Large intestine (tissue), 12 donors: ENCODE measurements at places on chromosomes 6 and 20.

GRCh38 chr6:13009461-13009860, 292.9 kb downstream of the PHACTR1 start:
- peaks cover 52% of the 10 kb centered on the region for H3K27me3 ChIP-seq
- H3K4me3 ChIP-seq: no peak overlapping the region
- no peak for DNase-seq
- H3K27ac ChIP-seq: no peak overlapping the region

- no peaks in the 10 kb centered on the region for H3K27me3 ChIP-seq
- no peak overlapping the region for H3K4me3 ChIP-seq
- H3K36me3 ChIP-seq: no peaks in the 10 kb centered on the region
- H3K4me1 ChIP-seq: no peaks in the 10 kb centered on the region
- DNase-seq: no peak
Measured at GRCh38 chr6:40409716-40410397, 177.3 kb downstream of the LRFN2 start.

- H3K4me1 ChIP-seq: no peaks in the 10 kb centered on the region
- H3K27ac ChIP-seq: no peak overlapping the region
- no peaks in the 10 kb centered on the region for H3K27me3 ChIP-seq
- DNase-seq: no peak
Measured at GRCh38 chr6:150915131-150915879, 49.8 kb downstream of the MTHFD1L start.

- H3K4me3 ChIP-seq: no peak overlapping the region
- no peak for DNase-seq
Measured at GRCh38 chr6:167351656-167352345, 26.9 kb downstream of the TTLL2 start.

DNA sequence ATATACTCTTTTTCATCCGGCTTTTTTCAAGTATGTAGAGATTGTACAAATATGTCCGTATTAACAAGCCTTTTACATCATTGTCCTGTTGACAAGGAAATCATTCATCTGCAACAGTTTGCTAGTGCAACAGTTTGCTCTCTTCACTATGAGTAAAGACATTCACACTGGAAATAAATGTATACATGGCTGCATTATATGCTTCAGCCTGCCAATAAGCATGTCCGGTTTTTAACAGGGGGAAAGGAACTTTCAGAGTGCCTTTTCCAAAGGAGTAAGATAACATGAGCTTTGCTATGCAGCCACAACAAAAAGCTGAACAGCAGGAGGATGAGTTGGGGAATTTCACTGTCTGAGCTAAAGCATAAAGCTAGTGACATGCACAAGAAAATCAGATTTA, 99.4 kb upstream of the ADTRP start:
- no peak for DNase-seq
- no peaks in the 10 kb centered on the region for H3K4me1 ChIP-seq

GRCh38 chr6:135044639-135045038, 10.0 kb downstream of the HBS1L start:
- no peak overlapping the region for H3K4me3 ChIP-seq
- DNase-seq: no peak
- H3K27ac ChIP-seq: no peak overlapping the region
- no peaks in the 10 kb centered on the region for H3K4me1 ChIP-seq
- no peaks in the 10 kb centered on the region for H3K27me3 ChIP-seq

- H3K4me1 ChIP-seq: no peaks in the 10 kb centered on the region
- no peak overlapping the region for H3K4me3 ChIP-seq
- H3K27ac ChIP-seq: no peak overlapping the region
- DNase-seq: no peak
Measured at GRCh38 chr20:23596579-23597250, 9.0 kb downstream of the CST9 start.

DNA sequence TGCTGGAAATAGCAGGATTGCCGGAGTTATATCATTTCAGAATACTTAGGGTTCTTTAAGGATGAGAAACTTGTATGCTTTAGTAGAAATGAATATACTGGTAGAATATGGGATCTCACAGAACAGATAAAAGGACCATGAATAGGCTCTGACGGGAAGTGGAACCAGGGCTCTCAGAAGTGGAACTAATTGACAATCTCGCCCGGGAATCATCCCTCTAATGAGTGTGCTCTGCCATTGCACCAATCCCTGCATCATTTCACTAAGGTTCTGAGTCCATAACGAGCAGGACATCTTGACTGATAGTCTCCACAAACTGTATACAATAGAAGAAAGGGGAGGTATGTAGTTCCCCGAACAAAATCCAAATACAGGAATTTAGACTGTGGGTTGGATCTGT, 150.1 kb downstream of the COL9A1 start:
- peaks cover 6% of the 10 kb centered on the region for H3K4me1 ChIP-seq
- no peaks in the 10 kb centered on the region for H3K27me3 ChIP-seq
- no peaks in the 10 kb centered on the region for H3K36me3 ChIP-seq

DNA sequence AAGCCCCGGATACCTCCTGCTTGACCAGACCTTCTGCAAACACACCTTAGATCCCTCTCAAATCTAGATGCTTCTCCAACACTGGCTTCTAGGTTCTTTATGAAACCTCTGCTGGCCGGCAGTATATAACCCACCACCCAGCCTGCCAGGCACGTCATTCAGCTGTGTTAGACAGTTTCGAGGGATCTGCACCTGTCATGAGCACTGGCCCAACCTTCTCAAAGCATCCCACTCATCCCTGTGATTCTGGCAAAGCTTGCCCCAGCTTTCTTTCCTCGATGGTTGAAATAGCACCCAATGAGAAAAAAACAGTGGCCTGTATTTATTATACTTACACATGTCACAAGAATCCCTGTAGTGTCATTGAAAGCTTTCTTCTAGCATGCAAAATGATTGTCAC, 157.8 kb downstream of the MTHFD1L start:
- no peak overlapping the region for H3K4me3 ChIP-seq
- H3K27ac ChIP-seq: no peak overlapping the region
- no peak for DNase-seq

DNA sequence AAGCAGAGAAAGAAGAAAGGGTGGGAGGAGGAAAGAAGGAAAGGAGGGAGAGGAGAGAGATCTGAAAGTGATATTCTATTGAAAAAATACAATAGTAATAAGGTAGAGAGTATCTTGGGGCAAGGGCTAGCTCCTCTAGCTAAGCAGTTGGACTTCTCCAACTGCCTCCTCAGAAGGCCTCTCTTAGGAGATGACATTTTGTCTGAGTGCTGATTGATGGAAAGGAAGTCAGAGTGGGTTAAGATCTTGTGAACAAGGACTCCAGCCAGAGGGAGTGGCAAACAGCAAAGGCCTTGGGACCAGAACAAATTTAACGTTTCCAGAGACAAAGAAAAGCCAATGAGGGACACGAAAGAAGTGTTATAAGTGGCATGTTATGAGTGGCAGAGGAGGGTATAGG, 111.8 kb upstream of the TNFAIP3 start:
- H3K4me1 ChIP-seq: no peaks in the 10 kb centered on the region
- DNase-seq: no peak
- no peak overlapping the region for H3K4me3 ChIP-seq
- H3K27ac ChIP-seq: no peak overlapping the region

DNA sequence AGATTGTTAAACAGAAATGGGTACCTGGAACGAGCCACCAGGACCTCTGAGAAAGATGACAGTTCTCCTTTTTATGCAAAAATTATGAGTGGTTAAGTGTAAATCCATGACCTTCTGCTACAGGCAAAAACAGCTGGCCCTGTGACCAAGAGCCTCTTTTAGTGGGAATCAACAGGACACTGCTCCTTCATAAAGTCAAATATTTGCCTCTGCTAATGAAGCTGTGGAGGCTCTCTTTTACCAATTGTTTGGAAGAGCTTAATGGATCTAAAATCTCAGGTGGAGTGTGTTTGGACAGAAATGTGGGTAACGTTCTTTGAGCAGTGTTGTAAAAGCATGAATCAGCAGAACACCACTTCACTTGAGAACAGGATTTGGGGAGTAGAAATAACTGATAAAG, 117.5 kb upstream of the PCSK2 start:
- H3K27ac ChIP-seq: no peak overlapping the region
- DNase-seq: no peak
- no peaks in the 10 kb centered on the region for H3K36me3 ChIP-seq
- H3K4me1 ChIP-seq: no peaks in the 10 kb centered on the region

- H3K27ac ChIP-seq: no peak overlapping the region
- H3K4me3 ChIP-seq: no peak overlapping the region
- H3K36me3 ChIP-seq: no peaks in the 10 kb centered on the region
- H3K4me1 ChIP-seq: no peaks in the 10 kb centered on the region
- H3K27me3 ChIP-seq: no peaks in the 10 kb centered on the region
- DNase-seq: no peak
Measured at GRCh38 chr6:56146086-56146485, 101.3 kb downstream of the COL21A1 start.

DNA sequence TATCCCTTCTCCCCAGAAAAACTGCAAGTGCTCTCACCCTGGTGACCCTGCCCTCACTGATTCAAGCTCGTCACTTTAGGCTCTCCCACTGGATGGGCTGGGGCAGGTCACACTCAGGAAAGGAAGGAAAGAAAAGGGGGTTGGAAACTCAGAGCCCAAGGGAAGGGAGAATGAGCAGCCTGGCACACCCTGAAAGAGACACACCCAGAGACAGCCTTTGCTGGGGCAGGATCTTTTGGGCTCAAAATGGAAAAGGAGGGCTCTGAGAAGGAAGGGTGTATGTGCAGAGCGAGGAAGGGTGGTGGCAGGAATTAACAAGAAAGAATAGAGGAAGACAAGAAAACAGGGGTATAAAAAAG, 2.5 kb downstream of the PPP1R18 start:
- H3K36me3 ChIP-seq: peaks cover 3% of the 10 kb centered on the region
- H3K4me1 ChIP-seq: peaks cover 22% of the 10 kb centered on the region
- DNase-seq: no peak
- H3K27me3 ChIP-seq: peaks cover 5% of the 10 kb centered on the region
- peak overlapping the region; percentile 32 for H3K4me3 ChIP-seq

DNA sequence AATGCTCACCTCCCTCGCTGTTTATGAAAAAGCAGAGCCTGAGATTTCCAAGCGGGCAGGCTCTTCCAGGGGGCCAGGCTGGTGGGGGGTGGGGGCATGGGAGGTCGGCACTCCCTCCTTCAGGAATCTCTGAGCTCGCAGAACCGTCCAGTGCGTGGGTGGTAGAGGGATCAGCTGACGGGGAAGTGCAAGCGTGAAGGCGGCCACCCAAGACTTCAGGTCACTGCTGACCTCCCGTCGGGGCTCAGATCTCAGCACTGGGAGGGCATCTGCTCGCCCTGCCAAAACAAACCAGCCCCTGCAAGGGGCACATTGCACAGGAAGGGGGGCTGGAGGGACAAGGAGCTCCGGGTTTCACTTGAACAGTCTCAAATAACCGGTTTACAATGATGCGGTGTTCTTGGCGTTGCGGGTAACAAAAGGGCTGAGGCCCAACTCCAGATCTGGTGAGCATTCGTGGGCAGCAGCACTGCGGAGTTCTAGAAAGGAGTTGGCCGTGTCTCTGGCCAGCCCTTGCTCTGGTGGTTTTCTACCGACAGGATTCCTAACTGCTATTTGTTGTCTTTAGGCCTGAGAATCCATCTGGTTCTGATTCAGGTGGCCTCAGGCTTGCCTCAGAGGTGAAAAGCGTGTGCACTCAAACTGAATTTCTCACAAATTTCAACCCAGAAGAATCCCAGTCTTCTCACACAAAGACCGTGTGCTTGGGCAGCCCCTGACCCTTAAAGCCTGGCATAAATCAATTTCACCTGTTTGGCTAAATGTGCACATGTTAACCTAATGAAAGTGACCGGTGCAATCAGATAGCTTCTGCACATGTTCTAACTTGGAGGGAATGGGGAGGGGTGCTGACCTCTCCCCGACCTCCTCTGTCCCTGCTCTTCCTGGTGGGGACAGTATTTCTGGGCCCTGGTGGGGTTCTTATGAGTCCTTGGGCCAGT, 191.6 kb downstream of the MYLK4 start:
- no peak overlapping the region for H3K27ac ChIP-seq
- H3K36me3 ChIP-seq: no peaks in the 10 kb centered on the region
- no peak for DNase-seq

DNA sequence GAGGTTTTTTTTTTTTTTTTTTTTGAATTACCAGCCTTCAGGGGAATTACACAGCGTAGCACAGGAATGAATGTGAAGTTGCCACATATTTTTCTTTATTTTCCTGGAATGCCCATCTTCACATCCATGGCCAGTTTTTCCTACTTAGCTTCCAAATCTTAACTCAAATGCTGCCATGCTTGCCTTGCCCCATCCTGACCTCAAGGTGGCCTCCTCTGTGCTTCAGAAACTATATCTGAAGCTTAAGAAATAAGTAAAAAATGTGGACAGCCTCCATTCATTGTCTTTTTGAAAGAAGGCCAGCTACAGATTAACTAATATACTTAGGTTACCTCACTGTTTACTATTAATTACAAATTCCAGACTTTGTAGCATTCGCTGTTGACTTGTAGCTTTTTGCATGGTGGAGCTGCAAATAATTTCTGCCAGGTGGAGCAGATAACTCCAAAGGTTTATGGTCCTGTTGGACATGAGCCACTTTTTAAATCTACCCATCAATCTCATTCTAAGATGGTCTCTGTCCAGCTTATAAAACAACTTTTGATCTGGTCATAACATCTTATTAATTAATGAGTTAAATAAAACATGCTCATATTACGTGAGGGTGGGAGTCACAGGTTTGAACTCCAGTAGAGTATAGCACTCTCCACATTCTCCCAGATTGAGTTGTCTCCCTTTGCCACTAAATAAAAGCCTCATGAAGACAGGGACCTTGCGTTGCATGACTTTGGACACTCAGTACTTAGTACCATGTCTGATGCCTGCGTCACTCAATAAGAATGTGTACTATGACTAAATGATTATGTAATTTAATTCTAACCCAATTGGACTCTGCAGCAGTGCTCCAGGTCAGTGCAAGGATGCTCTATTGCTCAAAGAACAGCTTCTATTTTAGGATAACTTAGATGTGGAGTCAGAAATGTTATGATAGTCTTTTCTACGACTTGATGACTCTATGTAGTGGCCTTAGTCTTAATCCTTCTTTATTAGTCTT, 678.6 kb upstream of the CITED2 start:
- peak overlapping the region; percentile 13 for H3K27ac ChIP-seq
- no peak for DNase-seq
- no peaks in the 10 kb centered on the region for H3K27me3 ChIP-seq
- no peaks in the 10 kb centered on the region for H3K4me1 ChIP-seq
- no peak overlapping the region for H3K4me3 ChIP-seq

DNA sequence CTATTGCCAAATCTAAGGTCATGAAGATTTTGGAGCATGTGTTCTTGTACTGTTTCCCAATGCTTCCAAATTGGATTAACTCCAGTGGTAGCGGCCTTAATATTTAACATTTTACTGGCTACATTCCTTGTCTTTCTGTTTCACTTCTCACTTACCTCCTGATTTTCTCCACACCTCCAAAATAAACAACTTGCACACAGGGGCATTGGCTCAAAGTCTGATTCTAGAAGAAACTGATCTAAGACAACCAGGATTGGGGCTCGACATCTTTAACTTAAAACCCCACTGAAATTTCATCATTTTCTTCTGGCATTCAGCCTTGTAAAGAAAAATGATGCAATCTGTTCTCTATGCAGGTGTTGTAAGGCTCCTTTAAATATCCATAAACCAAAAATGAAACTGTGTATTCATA, 557.9 kb upstream of the ID4 start:
- no peak overlapping the region for H3K27ac ChIP-seq
- no peaks in the 10 kb centered on the region for H3K36me3 ChIP-seq
- no peaks in the 10 kb centered on the region for H3K4me1 ChIP-seq
- H3K27me3 ChIP-seq: no peaks in the 10 kb centered on the region
- no peak overlapping the region for H3K4me3 ChIP-seq
- no peak for DNase-seq
